WTC11 (cell line): ENCODE measurements at places on chromosomes 2 and 18. TPM values are rescaled to one million over a fixed set of nuclear protein-coding genes. Genes with fewer than 3 reads are reported as not detected.

DNA sequence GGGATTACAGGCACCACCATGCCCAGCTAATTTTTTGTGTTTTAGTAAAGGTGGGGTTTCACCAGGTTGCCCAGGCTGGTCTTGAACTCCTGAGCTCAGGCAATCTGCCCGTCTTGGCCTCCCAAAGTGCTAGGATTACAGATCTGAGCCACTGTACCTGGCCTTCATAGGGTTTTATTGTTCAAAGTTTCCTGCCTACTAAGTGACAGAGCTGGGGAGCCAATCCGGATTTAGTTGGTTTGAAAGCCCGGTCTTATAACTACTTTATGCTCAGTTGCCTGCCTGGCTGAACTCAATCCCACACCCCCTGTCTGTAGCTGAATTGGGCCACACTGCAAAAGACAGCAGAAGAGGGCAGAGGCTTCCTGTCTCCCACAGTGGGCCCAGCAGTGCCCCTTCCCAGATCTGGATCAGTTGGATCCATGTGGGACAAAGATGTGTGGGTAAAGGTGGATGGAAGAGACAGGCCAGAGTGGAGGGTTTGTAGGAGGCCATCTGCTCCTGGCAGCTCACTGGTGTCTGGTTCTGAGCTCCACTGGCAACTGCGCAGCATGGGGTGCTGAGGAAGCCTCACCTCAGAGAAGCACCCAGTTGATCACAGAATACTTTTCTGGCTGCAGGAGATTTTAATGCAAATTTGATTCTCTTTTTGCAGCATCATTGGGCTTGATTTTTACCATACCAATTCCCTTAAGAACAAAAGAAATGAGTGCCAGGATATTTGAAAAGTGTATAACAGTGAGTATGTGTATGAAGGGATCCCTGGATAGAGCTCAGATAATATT lies 144.9 kb downstream of the DDX1 start:
- peaks cover 18% of the 10 kb centered on the region for H3K4me1 ChIP-seq
- H3K36me3 ChIP-seq, result 0 out of 2 replicates have a peak, but pooled peaks cover under 1% of the 10 kb centered on the region
- DNase-seq, result no peak
- no peak overlapping the region for H3K27ac ChIP-seq
- no peaks in the 10 kb centered on the region; the same call in 1 of the 2 replicates for H3K27me3 ChIP-seq
- no peak overlapping the region for H3K4me3 ChIP-seq

Gene DIPK1C
- total RNA-seq, result not detected in 3 replicates

- H3K36me3 ChIP-seq, result no peaks in the 10 kb centered on the region
- H3K4me3 ChIP-seq, result no peak overlapping the region
- peaks cover 34% of the 10 kb centered on the region for H3K27me3 ChIP-seq
- H3K27ac ChIP-seq, result no peak overlapping the region
- no peak for DNase-seq
Observed at GRCh38 chr2:70328921-70329561, 27.2 kb upstream of the FAM136A start.

DNA sequence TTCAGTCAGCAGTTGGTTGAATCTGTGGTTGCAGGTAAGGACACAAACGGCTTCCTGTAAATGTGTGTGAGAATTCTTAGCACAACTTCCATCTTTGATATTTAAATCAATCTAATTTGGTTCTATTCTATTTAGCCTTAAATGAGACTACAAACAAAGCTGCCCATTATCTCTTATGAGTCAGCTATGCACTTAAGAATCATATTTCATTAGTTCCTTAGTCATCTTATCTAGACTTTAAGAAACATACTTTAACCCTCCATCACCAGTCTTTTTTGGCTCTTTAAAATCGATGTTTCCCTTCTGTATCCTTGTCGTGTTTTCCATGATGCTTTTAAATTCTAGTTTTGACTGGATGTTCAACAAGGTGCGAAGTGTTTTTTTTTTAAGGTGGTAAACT lies 114.4 kb upstream of the TMEM200C start:
- peaks cover 3% of the 10 kb centered on the region; the same call in 1 of the 2 replicates for H3K36me3 ChIP-seq
- no peak for DNase-seq
- H3K27me3 ChIP-seq, result no peaks in the 10 kb centered on the region
- peaks cover 12% of the 10 kb centered on the region for H3K4me1 ChIP-seq
- no peak overlapping the region for H3K27ac ChIP-seq

DNA sequence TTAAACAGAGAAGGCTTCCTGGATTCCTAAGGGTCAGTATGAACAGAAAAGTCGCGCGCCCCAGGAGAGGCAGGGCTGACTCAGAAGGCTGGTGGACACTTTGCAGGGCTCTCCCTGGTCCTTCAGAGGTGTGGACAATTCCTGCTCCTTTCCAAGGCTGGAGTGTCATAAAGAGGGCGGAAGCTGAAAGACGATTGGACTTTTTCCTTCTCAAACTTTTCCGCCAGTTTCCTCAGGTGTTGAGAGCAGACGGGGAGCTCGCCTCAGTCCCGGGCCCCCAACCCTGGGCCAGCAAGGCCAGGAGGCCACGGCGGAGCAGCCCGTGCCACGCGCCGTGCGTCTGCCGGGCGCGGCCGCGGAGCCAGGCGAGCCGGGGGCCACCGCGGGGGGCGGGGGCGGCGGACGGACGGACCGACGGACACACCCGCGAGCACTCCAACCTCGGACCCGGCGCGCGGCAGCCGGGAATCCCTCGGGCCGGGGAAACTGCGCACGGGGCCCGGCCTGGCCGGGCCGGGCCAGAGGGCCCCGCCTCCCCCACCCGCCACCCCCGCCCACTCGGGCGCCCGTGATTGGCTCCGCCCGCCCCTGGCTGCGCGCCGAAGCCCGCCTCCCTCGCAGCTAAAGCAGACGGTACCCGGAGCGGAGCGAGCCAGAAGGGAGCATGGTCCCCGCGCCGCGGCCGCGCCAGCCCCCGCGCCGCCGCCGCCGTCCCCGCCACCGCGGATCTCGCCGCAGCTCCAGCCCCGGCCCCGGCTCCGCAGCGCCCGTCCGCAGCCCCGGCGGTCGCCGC lies at the start of gene KLHL29:
Gene KLHL29 (plus strand): TSS at position 629 of the 793 bp plus-strand sequence. CDS start 177,018 bp downstream, outside the sequence.
- peak; percentile 69 for DNase-seq
- peaks cover 40% of the 10 kb centered on the region for H3K4me1 ChIP-seq
- H3K27ac ChIP-seq, result no peak within 1 kb of the TSS
- peaks cover 69% of the 10 kb centered on the region for H3K27me3 ChIP-seq

GRCh38 chr18:78099979-78100588 lies 850.4 kb downstream of the GALR1 start:
- DNase-seq, result no peak
- peaks cover 6% of the 10 kb centered on the region for H3K4me1 ChIP-seq
- peaks cover 5% of the 10 kb centered on the region for H3K27me3 ChIP-seq
- peaks cover 58% of the 10 kb centered on the region for H3K36me3 ChIP-seq
- no peak overlapping the region for H3K27ac ChIP-seq
- no peak overlapping the region for H3K4me3 ChIP-seq

DNA sequence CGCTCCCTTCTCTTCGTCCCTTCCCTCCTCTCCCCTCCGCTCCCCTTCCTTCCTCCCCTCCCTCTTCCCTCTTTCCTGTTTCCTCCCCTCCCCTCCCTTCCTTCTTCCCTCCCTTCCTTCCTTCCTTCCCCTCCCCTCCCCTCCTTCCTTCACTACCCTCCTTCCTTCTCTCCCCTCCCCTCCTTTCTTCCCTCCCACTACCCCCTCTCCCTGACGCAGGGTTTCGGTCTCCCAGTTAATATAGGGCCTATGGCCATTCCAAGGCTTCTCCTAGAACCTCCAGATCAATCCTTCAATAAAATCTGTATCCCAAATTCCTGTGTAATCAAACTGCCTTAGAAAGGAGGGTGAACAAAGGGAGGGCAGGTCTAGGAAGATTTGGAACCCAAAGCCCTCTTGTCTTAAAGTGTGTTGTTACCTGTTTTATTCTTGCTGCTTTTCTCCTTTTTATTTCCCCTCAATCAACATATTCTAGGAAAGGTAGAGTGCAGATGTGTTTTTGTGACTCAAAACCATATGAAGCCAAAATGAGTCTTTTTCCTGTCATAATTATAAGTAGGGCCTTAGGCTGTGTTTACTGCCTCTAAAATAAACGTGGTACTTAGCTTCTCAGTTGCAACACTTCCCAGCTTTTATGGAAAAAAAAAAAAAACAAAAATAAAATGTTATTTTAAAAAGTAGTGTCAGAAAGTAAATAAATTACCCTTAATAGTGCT lies 53.7 kb downstream of the GPD2 start:
- H3K36me3 ChIP-seq, result no peaks in the 10 kb centered on the region
- DNase-seq, result no peak
- H3K27me3 ChIP-seq, result no peaks in the 10 kb centered on the region
- no peak overlapping the region for H3K4me3 ChIP-seq
- H3K4me1 ChIP-seq, result peaks cover 9% of the 10 kb centered on the region; the same call in 1 of the 2 replicates

GRCh38 chr18:5984245-5984644 lies 88.9 kb upstream of the TMEM200C start:
- peaks cover 24% of the 10 kb centered on the region for H3K4me1 ChIP-seq
- H3K36me3 ChIP-seq, result no peaks in the 10 kb centered on the region
- H3K27me3 ChIP-seq, result no peaks in the 10 kb centered on the region
- no peak overlapping the region for H3K27ac ChIP-seq
- no peak for DNase-seq
